ENCODE measurements at places on chromosomes 2 and 18.
A peak's percentile ranks its signal among the peaks of the same experiment; 100 is the strongest.

GRCh38 chr18:9353596-9353995, 19.0 kb downstream of the TWSG1 start:
- no peaks in the 10 kb centered on the region for H3K27me3 ChIP-seq
- H3K36me3 ChIP-seq, result peaks cover 5% of the 10 kb centered on the region
- DNase-seq, result no peak
- H3K4me1 ChIP-seq, result peaks cover 9% of the 10 kb centered on the region
- H3K4me3 ChIP-seq, result no peak overlapping the region
- no peak overlapping the region for H3K27ac ChIP-seq

DNA sequence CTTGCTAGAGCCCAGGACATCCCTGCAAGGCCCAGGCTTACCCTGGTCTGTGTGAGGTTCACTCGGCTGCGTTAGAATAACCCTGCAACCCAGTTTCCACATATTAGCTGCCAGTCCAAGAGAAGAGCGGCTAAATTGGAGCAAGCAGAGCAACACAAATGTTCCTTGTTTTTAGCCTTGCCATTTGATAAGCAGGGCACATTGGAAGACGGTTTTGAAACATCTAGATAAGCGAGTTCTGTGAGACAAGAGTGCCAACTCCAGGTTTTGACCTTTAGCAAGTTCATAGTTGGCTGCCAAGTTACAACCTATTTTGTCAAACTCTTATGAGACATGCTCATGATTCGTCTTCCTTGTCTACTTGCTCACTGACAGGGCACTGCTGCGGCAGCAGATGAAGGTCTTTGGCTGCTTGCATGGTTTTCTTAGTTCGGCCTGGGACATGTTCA, 23.5 kb downstream of the DPP4 start:
- H3K27ac ChIP-seq, result no peak overlapping the region
- H3K27me3 ChIP-seq, result no peaks in the 10 kb centered on the region
- H3K36me3 ChIP-seq, result peaks cover 3% of the 10 kb centered on the region
- no peak overlapping the region for H3K4me3 ChIP-seq

- H3K4me3 ChIP-seq, result no peak overlapping the region
- no peak for DNase-seq
- H3K4me1 ChIP-seq, result no peaks in the 10 kb centered on the region
- no peaks in the 10 kb centered on the region for H3K36me3 ChIP-seq
- no peaks in the 10 kb centered on the region for H3K27me3 ChIP-seq
These were observed 876.5 kb downstream of the EPHA4 start for GRCh38 chr2:220695397-220696279.

DNA sequence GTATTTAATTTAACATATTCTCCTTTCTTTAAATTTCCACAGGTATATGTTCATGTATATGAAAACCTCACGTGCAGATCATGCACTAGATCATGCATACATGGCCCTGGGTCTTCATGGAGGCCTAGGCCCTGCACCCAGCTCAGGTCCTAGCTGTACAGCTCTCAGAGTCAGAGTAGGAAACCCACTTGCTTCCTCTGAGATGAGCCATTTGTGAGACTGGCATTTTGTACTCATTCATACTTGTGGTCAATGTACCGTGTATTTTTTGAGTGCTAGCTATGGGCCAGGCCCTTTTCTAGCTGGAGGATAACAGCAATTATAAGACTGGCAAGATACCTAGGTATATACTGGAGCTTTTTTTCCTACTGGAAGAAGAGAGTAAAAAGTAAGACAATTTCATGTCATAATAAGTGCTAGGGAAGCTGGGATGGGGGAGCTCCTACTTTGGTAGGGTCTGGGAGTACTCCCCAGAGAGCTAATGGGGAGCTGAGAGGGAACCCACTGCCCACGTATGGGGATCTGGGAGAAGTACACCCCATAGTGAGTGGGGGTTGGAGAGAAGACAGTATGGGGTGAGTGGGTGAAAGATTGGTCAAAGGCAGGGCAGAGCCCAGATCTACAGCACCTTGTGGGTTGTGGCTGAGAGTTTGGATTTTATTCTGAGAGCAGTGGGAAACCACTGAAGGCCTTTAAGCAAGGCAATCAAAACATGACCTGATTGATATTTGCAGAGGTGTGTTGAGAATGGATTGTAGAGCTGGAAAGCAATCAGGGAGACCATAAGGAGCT, 72.0 kb downstream of the POLE4 start:
- no peak overlapping the region for H3K27ac ChIP-seq
- DNase-seq, result no peak
- H3K4me3 ChIP-seq, result no peak overlapping the region
- H3K36me3 ChIP-seq, result no peaks in the 10 kb centered on the region

- no peak for DNase-seq
- H3K27ac ChIP-seq, result no peak overlapping the region
- no peak overlapping the region for H3K4me3 ChIP-seq
- peaks cover 24% of the 10 kb centered on the region for H3K4me1 ChIP-seq
These were observed 9.6 kb downstream of the FBXO15 start for GRCh38 chr18:74137920-74138538.

- no peaks in the 10 kb centered on the region for H3K27me3 ChIP-seq
- H3K27ac ChIP-seq, result peak overlapping the region; percentile 67
- peaks cover 22% of the 10 kb centered on the region for H3K36me3 ChIP-seq
- peak; percentile 30 for DNase-seq
- peaks cover 3% of the 10 kb centered on the region for H3K4me1 ChIP-seq
- no peak overlapping the region for H3K4me3 ChIP-seq
These were observed 26.8 kb upstream of the ERCC3 start for GRCh38 chr2:127320586-127321275.

DNA sequence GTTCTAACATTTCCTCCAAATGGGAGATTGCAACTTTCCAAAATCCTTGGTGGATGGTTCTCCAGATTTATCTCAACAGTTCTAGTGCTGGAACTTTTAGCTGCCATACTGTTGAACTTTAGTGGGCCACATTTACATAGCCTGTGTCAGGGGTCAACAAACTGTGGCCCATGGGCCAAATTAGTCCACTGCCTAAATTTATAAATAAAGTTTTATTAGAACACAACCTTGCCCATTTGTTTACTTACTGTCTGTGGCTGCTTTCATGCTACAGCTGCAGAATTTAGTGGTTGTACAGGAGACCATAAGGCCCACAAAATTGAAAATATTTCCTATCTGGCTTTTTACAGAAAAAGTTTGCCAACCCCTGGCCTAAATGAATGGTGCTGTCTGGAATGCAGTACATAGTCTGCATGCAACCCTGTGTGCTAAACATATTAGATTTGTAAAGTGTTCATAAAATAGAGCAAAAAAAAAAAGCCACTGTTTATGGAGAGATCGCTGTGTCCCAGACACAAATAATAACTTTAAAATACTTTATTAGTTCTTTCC, 30.3 kb downstream of the MGAT5 start:
- H3K27me3 ChIP-seq, result no peaks in the 10 kb centered on the region
- no peak overlapping the region for H3K4me3 ChIP-seq
- peak; percentile 55 for DNase-seq

DNA sequence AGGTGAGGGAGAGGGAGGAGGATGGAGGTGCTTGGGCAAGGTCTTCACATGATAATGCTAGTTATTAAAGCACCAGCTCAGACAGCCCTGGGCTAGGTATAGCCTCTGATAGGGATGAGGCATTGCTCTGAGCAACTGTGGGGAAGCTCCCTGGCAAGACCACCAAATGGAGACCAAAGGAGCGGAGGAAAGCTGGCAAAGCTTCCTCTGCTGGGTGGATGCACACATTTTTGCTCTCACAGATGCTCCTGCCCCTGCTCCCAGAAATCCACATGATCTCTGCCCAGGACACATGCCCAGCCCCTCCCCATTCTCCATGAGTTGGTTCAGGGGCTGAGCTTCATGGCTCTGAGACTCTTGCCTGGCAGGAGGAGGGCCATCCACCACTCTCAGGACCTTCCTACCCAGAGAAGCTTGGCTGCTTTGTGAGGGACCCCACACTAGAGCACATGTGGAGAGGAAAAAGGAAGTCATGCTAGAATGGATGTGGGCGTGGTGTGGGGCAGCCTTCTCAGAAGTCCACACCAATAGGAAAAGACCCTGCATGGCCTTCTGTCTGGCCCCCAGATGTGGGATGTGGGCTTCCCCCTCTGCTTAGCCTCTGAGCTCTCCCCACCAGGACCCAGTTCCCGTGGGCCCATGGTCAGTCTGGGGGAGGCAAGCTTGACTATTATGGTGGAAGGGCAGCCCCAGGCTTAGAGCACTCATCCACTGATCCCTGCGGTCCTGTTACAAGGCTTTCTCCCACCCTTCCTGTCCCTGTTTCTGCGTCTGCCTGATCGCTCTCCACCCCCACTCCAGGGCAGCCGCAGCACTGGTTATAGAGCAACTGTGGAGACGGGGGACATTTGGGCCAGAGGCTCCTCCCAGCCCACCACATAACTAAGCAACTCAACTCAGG, 10.5 kb upstream of the CYP26B1 start:
- H3K27ac ChIP-seq, result no peak overlapping the region
- peaks cover 53% of the 10 kb centered on the region for H3K27me3 ChIP-seq
- DNase-seq, result no peak
- H3K4me1 ChIP-seq, result no peaks in the 10 kb centered on the region
- no peaks in the 10 kb centered on the region for H3K36me3 ChIP-seq

GRCh38 chr18:79644666-79645057, 34.9 kb upstream of the CTDP1 start:
- no peak overlapping the region for H3K4me3 ChIP-seq
- peaks cover 26% of the 10 kb centered on the region for H3K27me3 ChIP-seq
- H3K4me1 ChIP-seq, result no peaks in the 10 kb centered on the region
- peak; percentile 74 for DNase-seq
- no peaks in the 10 kb centered on the region for H3K36me3 ChIP-seq

- no peak overlapping the region for H3K27ac ChIP-seq
- DNase-seq, result no peak
- H3K4me1 ChIP-seq, result no peaks in the 10 kb centered on the region
- H3K4me3 ChIP-seq, result no peak overlapping the region
- H3K36me3 ChIP-seq, result peaks cover 51% of the 10 kb centered on the region
These were observed 109.1 kb downstream of the CABLES1 start for GRCh38 chr18:23244401-23244800.

DNA sequence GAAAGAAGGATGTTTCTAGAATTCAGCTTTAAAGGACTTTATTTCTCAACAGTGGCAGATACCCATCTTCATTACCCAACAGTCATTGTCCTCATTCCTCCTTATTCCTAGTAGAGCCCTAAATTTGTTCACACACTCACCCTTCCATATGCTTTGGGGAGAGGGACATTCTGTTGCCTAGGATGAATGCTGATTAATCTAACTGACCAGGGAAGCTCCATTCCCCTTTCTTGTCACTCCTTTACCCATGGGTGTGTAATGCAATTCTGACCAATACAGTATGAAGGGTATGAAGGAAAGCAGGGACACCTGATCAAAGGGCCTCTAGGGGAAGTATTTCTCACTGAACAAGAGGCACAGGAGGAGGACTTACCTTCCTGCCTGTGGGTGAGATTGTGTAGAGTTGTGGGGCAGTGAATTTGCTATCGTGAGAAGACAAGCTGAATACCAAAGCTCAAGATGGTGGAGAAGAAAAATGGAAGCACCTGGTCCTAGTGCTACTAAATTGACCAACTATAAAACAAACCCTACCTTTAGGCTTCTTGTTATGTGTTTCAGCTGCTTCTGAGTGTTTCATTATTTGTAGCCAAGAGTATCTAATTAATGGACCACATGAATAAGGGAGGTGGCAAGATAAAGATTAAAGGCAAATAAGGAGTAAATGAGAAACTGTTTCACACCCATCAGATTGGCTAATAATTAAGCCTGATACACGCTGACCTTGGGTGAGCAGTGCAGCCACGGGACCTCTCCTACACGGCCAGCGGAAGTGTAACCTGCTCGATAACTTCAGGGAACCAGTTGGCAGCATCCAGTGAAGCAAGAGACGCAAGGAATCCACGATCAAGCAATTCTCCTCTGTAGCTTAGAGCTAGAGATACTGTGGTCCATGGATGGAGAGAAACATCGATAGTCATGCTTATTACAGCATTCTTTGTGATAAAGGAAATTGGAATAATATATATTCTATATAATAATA, 202.3 kb downstream of the MYCN start:
- H3K27me3 ChIP-seq, result no peaks in the 10 kb centered on the region
- no peaks in the 10 kb centered on the region for H3K36me3 ChIP-seq
- H3K4me3 ChIP-seq, result no peak overlapping the region
- H3K4me1 ChIP-seq, result no peaks in the 10 kb centered on the region
- DNase-seq, result no peak

- H3K27ac ChIP-seq, result no peak overlapping the region
- no peaks in the 10 kb centered on the region for H3K4me1 ChIP-seq
- H3K36me3 ChIP-seq, result no peaks in the 10 kb centered on the region
- H3K4me3 ChIP-seq, result no peak overlapping the region
These were observed 40.3 kb downstream of the PMAIP1 start for GRCh38 chr18:59940068-59940467.

- no peaks in the 10 kb centered on the region for H3K4me1 ChIP-seq
- H3K27ac ChIP-seq, result no peak overlapping the region
- H3K4me3 ChIP-seq, result no peak overlapping the region
- no peaks in the 10 kb centered on the region for H3K27me3 ChIP-seq
- DNase-seq, result no peak
These were observed 299.8 kb downstream of the DPP10 start for GRCh38 chr2:114742245-114742644.

DNA sequence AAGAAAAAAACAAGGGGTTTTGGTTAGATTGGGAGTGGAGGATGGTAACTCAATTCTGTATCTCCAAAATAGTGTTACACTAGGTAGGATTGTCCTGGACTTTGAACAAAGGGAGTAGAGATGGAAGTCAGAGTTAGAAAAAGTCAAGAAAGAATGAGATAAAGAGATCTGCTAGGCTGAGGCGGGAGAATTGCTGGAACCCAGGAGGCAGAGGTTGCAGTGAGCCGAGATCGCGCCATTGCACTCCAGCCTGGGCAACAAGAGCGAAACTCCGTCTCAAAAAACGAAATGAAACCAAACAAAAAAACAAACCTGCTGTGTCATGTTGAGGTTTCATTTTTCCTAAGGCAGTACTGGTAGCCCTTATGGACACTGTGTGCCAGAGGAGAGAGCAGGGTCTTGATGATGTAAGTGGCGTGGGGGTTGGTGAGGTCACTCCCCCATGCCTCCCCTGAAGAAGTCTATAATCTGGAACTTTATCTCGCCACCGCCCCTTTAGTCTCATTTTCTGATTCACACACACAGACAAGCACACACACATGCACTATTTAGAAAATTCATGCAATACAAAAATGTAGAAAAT, 10.5 kb downstream of the DRC1 start:
- peaks cover 14% of the 10 kb centered on the region for H3K27me3 ChIP-seq
- H3K36me3 ChIP-seq, result no peaks in the 10 kb centered on the region
- DNase-seq, result no peak
- no peak overlapping the region for H3K4me3 ChIP-seq
- H3K4me1 ChIP-seq, result no peaks in the 10 kb centered on the region
- H3K27ac ChIP-seq, result no peak overlapping the region

DNA sequence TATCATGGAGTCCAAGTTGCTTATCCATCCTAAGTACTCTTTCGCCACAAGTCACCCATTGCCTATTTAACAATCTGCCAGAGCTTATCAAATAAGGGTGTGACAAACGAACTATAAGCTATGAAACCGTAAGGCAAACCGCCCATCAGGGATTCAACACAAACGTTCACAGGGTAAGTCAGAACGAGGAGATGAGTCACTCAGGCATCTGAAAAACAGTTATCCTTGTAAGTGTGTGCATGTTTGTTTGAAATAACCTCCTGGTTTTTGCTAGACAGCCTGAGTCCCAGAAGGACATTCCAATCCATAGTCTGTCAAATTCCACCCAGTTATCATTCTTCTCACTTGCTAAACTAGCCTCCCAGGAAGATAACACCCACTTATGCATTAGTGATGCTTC, 299.1 kb downstream of the PAX3 start:
- peaks cover 3% of the 10 kb centered on the region for H3K4me1 ChIP-seq
- no peaks in the 10 kb centered on the region for H3K27me3 ChIP-seq
- H3K36me3 ChIP-seq, result no peaks in the 10 kb centered on the region
- no peak overlapping the region for H3K27ac ChIP-seq
- no peak overlapping the region for H3K4me3 ChIP-seq
